Right forelimb (tissue), 1 donor: ENCODE measurements at places on chromosomes 1 and 21.

- peak; percentile 81 for DNase-seq
These were observed 12.9 kb downstream of the PLA2G2F start for GRCh38 chr1:20151906-20152598.

GRCh38 chr1:31646259-31646960 is 1.7 kb upstream of the PEF1 start:
- DNase-seq, result no peak

- DNase-seq, result no peak
These were observed 31.4 kb downstream of the KCND3 start for GRCh38 chr1:111958075-111958474.

GRCh38 chr1:104648269-104648691 is 898.6 kb downstream of the AMY1C start:
- DNase-seq, result no peak

- no peak for DNase-seq
These were observed 28.1 kb downstream of the SFPQ start for GRCh38 chr1:35164893-35165292.

DNA sequence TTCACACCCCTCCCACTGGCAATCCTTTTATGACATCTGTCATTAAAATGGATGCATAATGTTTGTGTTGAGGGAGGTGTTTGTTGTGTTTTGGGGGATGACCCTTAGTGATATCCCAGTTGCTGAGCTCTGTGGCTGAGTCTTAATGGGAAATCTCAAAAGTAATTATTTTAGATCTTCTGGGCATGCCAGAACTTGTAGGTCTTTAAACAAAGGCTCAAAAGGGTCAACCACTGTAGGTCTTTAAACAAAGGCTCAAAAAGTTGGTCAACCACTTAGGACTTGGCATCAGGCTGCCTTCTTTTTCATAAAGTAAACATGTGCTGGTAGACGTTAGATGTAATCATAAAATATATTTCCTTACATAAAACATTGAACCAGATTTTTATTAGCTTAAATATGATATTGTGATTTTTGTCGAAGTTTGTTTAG is 78.0 kb downstream of the CDC14A start:
- no peak for DNase-seq

GRCh38 chr1:229408458-229409037 is 25.3 kb downstream of the ACTA1 start:
- no peak for DNase-seq

- DNase-seq, result peak; percentile 47
These were observed 40.6 kb downstream of the MAPKAPK2 start for GRCh38 chr1:206725109-206725963.

DNA sequence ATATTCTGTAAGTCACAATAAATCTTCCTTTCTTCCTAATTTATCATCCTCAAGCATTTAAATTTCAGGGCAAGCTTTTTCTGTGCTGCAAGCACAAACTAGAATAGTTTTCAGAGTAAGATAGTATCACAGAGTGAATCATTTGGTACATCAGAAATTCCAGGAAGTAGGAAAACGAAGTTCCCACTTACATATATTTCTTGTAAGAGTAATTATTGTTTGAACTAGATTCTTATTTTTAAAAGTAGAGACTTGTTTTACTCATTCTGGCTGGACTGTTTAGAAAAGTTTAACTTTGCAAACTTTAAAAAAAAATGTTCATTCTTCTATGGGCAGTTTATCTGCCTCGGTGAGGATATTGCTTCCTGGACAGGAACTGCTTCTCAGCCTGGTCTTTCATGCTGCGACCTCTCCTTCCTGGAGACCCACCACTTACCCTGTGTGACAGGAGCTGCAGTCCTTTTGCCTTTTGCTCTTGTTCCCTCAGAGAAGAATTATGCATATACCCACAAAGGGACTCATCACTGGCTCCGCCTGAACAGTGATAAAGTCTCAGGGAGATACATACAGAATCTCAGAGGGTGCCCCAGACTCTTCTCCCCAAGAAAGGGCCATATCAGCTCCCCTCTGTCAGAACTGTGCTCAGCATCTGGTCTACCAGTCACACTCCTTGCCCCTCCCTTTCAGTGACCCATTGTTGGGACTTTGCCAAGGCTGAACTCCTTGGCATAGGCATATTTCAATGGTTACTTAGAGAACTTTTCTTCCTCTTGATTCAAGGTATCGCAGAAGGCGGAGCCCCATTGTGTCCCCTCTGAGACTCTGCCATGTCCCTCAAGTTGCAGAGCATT is 102.7 kb upstream of the CD55 start:
- no peak for DNase-seq

GRCh38 chr1:193707271-193708021 is 521.0 kb upstream of the B3GALT2 start:
- no peak for DNase-seq

GRCh38 chr1:171506525-171507304 is 21.4 kb downstream of the PRRC2C start:
- DNase-seq, result no peak

- no peak for DNase-seq
These were observed 74.8 kb downstream of the SIK1 start for GRCh38 chr21:43352154-43352537.

- no peak for DNase-seq
These were observed 574.0 kb downstream of the LRRIQ3 start for GRCh38 chr1:73623946-73624345.

GRCh38 chr1:204828352-204828850 is 42.3 kb upstream of the NFASC start:
- peak; percentile 66 for DNase-seq

GRCh38 chr1:112957133-112957812 is 1.3 kb upstream of the SLC16A1 start:
- peak; percentile 45 for DNase-seq

DNA sequence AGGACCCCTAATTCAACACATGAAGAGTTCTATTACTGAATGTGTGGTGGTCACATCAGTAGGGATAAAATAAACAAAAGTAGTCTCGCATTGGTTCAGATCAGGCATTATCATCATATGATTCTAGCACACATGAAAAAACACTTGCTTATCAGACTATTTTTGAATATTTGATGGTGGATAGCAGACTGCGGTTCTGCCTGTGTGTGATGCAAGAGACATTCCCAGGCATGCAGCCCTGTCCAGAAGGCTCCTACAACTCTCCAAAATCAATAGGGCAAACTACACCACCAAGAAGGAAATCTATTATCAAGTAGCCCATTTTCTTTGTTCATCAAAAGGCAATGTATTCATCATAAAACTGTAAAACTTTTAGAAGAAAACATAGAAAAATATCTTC is 304.7 kb downstream of the DUSP10 start:
- no peak for DNase-seq

- DNase-seq, result no peak
These were observed 16.6 kb downstream of the NOC2L start for GRCh38 chr1:942411-942821.

- no peak for DNase-seq
These were observed 215.4 kb downstream of the OLFM3 start for GRCh38 chr1:101781201-101781831.

- DNase-seq, result no peak
These were observed 19.0 kb upstream of the C1orf174 start for GRCh38 chr1:3918966-3919611.

DNA sequence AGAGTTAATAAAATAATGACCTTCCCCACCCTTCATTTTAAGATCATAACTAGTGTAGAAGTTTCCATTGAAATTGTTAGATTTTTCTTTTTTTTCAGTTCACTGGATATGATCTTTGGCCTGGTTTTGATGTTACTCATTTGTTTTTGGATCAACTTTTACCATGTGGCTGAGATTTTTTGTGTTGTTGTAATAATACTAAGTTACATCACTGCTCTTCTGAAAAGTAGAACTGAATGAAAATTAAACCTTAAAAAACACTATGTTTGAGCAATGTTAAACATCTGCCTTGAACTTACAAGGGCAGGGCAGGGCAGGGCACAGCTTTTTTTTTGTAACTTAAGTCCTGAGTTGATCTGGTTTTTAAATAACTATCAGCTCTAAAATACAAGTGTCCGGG is 204.8 kb upstream of the ADAMTS5 start:
- no peak for DNase-seq

- DNase-seq, result no peak
These were observed 121.4 kb upstream of the RUNX3 start for GRCh38 chr1:25051504-25051903.

DNA sequence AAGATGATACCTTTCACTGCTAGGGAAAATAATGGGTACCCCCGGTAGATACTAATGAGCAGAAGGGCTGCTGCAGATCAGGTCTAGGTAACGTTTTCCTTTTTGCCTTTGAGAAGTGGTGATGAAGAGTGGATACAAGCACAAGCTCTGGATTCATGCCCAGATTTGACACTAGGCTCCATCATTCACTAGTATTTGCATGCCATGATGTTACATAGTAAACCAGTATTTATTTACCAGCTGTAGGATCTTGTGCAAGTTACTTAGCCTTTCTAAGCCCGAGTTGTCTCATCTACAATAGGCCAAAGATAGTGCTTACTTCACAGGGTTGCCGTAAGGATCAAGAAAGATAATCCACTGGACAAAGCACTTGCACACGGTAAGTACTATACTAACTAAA is 14.2 kb downstream of the PTPN14 start:
- no peak for DNase-seq

DNA sequence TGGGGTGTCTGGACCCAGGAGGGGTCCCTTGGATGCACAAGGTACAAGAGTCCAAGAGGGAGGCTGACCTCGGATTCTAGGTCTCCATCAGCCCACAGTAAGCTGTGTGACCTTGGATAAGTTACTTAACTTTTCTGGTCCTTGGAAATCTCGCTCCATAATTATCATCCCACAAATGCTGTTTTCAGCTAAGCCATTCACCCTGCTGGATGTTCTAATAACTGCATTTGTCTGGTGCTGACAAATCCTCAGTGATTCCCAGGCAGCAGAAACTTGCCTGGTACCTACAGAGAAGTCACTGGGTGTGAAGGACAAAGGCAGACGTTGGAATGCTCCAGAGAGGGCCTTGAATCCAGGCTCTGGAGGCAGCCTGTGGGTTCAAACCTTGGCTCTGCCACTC is 89.7 kb downstream of the IGSF21 start:
- no peak for DNase-seq

DNA sequence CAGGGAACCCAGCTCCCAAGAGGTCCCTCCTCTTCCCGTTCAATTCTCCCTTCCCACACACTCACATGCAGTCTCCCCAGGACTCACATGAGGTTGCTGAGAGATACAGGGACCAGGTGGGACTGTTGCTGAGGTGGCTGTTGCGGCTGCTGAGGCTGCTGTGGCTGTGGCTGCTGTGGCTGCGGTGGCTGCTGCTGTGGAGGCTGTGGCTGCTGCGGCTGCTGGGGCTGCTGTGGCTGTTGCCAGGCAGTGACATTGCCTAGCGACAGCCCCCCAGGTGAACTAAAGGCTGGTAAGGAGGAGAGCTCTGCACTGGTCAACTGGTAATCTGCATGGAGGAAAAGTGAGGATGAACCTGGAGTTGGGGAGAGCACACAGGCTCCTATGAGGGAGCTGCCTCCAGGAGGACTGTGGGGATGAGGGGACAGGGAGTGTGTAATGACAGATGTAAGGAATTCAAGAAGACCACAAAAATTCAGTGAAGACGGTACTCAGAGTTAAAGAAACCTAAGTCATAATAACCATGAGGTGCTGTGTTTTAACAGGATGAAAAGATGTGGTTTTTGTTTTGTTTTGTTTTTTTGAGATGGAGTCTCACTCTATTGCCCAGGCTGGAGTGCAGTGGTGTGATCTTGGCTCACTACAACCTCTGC is 31.8 kb downstream of the MEF2D start:
- no peak for DNase-seq

GRCh38 chr21:43834146-43834905 is 30.7 kb upstream of the AGPAT3 start:
- DNase-seq, result no peak

GRCh38 chr1:24656046-24656445 is 12.9 kb downstream of the SRRM1 start:
- DNase-seq, result no peak

GRCh38 chr1:246184503-246184902 is 322.6 kb downstream of the SMYD3 start:
- DNase-seq, result no peak

DNA sequence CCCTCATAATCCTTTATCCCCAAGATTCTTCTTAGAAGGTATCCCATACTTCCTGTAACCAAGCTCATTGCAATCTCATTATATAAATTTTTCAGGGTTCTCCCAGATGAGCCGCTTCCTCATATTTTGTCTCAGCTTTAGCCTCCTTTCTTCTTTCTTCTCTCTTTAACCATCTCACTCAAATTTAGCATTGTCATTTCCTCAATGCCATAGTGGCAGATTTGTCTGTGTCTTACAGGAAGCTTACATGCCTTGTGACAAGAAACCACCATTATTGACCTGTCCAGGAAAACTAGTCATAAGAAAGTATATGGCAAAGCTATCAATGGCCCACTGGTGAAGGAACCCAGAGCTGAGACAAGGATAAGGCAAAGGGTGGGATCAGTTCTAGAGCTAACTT is 6.0 kb upstream of the FCRL2 start:
- DNase-seq, result no peak

GRCh38 chr1:51310871-51311613 is 19.3 kb downstream of the TTC39A start:
- DNase-seq, result no peak

DNA sequence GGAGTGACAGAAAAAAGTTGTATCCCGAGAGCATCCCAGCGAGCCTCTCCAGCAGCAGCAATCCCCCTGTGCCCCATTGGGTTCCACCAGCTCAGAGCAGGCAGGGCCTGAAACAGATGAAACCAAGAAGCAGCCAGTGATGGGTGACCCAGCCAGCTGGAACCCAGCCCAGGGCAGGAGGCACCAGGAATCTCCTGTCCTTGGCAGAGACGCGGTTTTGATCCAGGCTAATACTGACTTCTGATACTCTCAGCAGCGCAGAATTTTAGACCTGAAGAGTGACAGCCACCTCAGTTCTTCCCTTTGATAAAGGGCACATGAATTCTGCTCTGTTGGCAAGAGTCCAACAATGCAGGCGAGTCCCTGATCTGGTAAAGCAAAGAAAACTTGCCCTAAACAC is 11.4 kb upstream of the OLIG1 start:
- DNase-seq, result no peak

DNA sequence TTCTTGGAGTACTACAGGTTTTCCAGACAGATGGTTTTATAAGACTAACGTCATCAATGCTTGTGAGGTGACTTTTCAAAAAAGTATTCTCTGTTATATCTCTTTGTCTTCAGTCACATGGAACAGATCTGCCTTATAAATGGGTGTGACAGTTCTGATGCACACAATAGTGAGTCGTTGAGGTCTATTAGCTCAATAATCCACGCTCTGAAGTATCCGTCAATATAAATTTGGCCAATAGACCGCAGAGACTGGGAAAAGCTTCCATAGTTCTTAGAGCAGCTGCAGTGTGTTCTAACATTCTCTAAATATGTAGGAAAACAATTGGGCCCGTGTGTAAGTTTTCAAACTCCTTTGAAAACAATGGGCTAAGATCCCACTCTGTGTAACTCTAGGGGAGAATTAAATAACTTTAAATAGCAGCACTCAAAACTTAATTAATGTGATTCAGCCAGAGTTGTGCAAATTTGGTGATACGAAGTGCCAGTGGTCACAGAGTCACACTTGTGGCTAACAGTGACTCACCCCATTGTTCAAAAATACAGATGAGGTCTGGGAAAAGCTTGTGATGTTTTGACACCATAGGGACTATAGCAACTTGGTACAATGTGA is 316.0 kb downstream of the LMO4 start:
- DNase-seq, result no peak
